ENCODE measurements at places on chromosomes 12 and 14.

- no peak for DNase-seq
Observed at GRCh38 chr12:63935361-63935760, 90.9 kb downstream of the SRGAP1 start.

- no peak for DNase-seq
Observed at GRCh38 chr12:30908722-30909348, 17.7 kb upstream of the TSPAN11 start.

DNA sequence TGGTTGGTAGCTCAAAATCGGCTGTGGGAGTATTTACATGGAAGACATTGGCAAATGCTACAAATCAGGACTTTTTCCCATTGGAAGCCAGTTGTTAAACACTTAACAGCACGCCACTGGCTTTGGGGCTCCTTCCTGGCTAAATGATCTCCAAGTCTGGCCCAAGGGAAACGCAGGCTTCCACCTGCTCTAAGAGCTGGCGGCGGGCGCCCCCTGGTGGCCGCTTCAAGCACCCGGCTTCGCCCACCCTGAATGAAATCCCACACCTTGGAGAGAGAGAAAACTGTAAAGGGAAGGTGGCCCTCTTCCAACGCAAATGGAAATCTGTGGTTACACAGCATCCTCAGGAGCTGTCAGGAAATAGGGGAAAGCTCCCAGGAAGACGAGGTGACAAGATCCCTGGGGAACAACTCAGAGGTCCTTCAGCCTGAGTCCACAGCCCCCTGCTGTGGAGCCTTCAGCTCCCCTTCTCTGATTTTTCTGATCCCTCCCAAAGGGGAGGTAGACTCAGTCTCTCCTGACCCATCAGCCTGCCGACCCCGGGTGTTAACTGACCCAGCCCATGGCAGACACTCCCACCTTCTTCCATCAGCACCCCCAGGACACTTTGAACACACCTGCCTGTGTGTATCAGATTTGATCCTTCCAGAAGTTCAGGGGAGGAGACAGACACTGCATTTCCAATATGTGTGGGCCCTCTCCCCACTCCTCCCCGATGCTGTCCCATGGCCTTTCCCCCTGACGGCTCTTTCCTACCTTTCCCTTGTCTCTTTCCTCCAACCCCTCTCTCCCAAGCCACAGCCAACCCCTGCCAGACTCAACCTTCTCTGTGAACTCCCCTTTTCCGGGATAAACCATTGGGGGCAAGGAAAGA, 15.4 kb downstream of the SELPLG start:
- peak; percentile 71 for DNase-seq

DNA sequence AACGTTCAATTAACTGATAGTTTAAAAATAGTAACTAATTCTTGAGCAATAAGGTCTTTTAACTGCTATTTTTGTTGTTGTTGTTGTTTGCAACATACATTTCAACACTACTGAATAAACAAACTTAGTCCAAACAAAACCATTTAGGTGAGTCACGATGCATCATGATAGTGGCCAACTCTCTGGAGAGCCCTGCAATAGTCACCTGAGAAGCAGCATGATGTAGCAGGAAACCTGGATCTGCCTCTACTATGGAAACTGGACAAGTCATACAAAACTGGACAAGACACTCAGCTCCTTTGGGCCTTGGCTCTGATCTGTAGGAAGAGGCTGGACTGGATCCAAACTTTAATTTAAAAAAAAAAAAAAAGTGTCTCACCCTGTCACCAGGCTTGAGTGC, 117.3 kb downstream of the MED13L start:
- no peak for DNase-seq

GRCh38 chr12:46459861-46460545, 87.4 kb upstream of the SLC38A2 start:
- DNase-seq: no peak

GRCh38 chr12:51847643-51848325, 734 bp downstream of the FIGNL2 start:
- no peak for DNase-seq

GRCh38 chr12:29591140-29592020, 93.9 kb upstream of the OVCH1 start:
- DNase-seq: no peak

DNA sequence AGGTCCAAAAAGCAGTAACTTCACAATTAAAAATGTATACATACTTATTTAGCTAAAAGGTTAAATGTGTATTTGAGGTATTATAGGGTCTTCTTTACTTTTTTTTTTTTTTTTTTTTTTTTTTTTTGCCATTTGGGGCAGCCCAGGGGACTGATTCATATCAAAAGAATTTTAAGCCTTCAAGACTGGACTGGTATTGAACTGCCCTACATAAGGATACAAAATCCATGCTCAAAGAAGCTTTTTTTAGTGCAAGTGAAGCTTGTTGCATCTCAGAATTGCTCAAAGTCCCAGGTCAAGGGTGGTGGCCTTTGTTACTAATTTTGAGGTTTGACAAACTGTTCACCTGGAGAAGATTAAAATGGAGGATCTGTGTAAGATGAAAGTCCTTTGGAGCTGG, 124.0 kb downstream of the APAF1 start:
- DNase-seq: no peak

- no peak for DNase-seq
Observed at GRCh38 chr12:127290251-127290650, 976.7 kb upstream of the TMEM132C start.

DNA sequence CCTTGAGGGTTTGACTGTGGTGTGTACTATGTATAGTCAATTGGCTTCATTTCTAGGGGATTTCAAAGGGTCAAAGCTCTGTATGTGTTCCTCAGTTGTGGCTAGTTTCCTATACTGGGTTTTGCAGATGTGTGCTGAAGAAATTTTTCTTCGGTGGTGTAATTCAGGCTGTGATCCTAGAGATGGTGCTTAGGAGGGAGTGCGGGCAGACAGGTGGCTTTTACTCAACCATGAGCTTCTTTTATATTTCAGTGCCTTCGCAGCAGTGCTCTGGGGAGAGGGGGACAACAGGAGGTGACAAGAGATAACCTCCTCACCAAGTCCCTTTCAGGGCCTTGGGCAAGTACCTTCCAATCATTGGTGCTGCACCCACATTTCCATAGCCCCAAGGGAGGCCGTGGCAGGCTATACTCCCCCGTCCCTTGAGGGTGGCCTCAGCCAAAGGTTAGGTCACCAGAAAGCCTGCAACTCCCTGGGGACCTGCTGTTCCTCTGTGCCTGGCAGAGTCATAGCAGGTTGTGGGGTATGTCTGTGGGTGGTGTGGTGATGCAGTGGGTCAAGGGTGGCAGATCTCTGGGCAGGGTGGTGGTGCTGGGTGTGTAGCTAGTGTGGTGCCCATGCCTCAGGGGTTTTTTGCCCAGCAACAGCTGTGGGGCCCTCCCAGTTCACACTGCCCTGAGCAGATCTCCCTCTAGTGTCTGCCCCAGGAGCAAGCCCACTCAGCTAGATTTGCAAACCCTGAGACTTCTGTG, 37.0 kb upstream of the TMX1 start:
- no peak for DNase-seq

DNA sequence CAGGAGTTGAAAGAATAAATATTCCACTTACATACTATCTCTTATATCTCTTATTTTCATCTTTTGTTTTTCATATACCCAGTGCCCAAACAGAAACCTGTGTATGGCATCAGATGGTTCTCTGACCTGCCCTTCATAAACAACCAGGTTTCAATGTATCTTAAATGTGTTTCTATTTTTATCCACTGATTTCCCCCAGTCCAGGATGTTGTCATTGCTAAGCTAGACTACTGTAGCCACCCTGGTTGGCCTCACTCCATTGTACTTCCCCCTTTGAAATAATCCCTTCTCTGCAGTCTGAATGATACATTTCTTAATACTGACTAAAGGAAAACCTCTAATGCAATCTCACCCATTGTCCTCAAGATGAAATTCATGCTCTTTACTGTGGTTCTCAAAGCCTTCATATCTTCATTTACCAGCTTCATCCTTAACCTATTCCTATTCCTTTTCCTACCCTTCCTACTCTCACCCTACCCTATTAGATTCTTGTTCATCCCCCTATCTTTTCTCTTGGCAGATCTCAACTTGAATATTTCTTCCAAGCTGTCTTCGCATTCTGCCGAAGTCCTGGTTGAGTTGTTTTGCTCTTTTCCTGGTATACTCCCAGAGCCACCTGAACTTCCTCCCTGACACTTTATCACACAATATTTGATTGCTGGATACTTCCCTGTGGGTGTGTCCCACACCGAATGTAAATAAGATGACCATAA, 312.4 kb downstream of the FOXG1 start:
- DNase-seq: no peak

DNA sequence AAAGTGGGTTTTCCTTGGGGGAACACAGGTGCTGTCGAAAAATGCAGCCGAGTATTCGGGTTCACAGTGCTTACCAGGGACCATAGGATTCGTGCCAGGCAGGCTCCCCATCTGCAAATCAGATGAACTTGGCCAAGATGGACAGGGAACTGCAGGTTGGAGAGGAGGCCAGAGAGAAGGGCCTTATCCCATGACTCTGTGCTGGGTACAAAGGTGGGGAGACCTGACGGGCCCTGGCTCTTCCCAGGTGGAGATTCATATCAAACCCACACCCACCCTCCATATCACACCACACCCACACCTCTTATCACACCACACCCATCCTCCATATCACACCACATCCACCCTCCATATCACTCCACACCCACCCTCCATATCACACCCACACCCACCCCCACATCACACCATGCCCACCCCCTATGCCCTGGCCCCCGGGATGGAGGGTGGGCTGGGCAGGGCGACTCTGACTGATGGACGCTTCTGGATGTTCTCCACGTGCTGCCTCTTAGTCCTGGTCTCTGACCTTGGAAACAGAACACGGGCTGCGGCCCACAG, 319.7 kb downstream of the ADGRD1 start:
- DNase-seq: no peak

DNA sequence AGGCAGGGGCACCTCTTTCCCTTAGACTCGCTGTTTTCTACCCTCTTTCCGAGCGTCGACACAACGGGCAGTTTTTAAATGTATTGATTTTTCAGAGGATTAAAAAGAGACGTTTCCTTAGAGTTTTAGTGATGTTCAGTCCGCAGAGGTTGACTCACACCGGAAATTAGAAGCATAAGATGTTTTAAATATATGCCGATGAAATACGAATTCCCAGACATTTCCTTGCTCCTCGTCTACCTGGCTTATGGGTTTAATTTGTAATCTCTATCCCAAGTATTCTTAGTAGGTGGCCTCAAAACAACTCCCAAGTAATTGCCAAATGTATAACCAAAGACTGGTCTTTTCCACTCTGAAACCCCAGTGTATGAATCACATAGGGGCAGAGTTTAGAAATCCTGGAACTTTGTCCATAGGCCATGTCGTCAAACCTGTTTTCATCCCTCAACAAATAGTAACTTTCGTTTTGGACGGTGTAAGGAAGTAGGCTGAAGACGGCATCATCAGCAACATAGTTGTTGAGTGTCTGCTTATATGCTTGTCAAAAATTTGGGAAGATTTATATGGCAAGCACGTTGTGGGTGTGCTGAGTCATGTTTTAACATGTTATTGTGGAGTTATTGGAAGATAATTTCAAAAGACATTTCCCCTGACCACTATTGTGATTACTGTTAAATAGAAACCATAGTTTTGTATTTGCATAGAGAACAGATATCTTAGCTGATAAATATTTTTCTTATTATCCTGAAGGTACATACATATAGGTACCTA, 824 bp downstream of the TBK1 start:
- no peak for DNase-seq

DNA sequence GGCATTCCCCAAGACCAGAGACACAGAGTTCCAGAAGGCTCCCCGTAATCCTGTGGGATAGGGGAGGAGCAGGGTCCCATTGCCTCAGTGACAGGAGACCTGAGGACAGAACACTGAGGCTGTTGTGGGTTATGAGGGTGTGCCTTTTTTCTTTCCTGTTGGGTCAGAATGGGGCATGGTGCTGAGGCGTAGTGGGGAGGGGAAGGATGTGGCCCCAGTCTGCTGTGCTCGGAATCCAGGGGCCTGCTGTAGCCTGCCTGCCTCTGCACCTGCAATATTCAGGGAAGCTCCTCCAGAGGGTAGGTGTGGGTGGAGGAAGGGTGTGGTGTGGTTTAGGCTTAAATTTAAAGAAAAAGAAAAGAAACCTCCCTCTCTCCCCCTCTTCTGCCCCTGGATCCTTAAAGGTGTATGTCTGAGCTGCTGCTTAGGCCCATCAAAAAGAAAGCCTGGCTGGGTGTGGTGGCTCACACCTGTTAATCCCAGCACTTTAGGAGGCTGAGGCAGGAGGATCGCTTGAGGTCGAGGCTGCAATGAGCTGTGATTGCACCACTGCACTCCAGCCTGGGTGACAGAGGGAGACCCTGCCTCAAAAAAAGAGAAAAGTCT, 18.7 kb downstream of the PLEKHG3 start:
- no peak for DNase-seq

- DNase-seq: no peak
Observed at GRCh38 chr14:87952307-87953094, 40.5 kb downstream of the GALC start.

- no peak for DNase-seq
Observed at GRCh38 chr14:81991998-81992397, 458.3 kb upstream of the SEL1L start.

DNA sequence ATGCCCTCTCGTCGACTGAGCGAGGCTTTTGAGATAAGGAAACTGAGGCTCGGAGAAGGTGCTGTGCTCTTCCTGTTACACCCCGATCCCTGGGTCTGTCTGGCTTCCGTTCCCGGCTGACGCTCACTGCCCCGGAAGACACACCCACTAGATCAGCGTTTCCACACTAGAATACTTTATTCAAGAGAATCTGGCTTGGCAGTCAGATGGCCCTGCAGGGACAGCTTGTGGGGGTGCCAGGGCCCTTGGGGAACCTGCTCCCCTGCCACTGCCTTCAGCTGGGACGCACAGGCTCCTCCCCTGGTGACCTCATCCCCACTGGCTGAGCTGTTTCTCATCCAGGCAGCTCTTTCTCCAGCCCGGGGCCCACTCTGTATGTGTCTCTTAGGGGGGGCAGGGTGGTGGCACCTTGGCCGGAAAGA, 13.7 kb downstream of the PGF start:
- DNase-seq: no peak

DNA sequence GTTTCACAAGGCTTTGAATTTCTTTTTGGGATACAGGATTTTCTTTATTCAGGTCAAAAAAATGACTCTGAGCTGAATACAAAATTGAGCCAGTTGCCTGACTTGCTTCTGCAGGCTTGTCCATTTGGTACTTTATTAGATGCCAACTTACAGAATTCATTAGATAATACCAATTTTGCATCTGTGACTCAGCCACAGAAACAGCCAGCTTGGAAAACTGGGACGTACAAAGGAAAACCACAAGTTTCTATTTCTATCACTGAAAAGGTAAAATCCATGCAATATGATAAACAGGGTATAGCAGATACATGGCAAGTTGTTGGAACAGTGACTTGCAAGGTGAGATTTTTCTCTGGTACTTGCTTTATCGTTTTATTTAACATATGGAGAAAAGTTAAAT, 5.8 kb downstream of the AP5M1 start:
- no peak for DNase-seq

GRCh38 chr14:99522457-99522891, 41.3 kb downstream of the CCNK start:
- no peak for DNase-seq

- DNase-seq: no peak
Observed at GRCh38 chr12:131525795-131526508, 184.9 kb upstream of the SFSWAP start.

GRCh38 chr12:117069101-117069797, 30.0 kb downstream of the TESC start:
- DNase-seq: no peak

- DNase-seq: no peak
Observed at GRCh38 chr12:60257063-60257462, 661.2 kb downstream of the SLC16A7 start.

All from NCI-H1436 (cell line).